ENCODE measurements at places on chromosomes 5 and 9.

GRCh38 chr5:112276991-112277390 is 142.1 kb downstream of the EPB41L4A start:
- DNase-seq: no peak

DNA sequence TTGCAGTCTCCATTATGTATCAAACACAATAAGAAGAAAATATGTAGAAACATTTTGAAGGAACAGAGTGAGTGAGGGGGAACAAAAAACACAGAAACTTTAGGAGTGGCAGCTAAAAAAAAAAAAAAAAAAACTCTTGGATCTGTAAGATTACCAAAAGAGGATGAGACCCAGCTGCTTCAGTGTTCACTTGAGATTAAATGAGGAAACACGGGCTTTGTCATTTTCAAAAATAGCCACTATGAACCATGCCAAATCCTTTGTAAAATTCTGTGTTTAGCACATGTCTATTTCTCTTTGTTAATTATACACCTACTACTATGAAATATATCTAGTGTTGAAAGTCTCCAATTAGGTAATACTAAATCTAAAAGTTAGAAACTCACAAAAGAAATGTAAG is 485.9 kb downstream of the EFNA5 start:
- no peak for DNase-seq

GRCh38 chr9:73156865-73157187 is 5.2 kb downstream of the ANXA1 start:
- no peak for DNase-seq

DNA sequence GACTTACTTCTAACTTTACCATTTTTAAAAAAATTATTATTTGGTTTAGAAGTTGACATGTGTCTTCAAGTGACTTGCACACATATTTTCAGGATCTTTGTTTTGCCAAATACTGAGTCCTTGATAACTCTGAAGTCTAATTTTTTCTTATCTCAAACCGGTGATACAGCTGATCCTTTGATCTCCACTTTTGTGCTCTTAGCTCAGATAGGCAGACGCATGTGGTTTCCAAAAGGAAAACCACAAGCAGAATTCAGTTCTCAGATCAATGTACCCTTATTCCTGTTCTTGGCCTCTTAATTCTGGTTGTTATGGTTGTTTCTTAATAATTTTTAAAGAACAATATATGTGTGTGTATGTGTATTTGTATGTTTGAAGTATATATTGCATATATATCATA is 238.3 kb upstream of the EDIL3 start:
- DNase-seq: no peak

GRCh38 chr5:109199289-109199688 is 210.5 kb downstream of the PJA2 start:
- DNase-seq: no peak

- DNase-seq: no peak
Measured at GRCh38 chr5:176639981-176640380, 7.3 kb upstream of the TSPAN17 start.

- no peak for DNase-seq
Measured at GRCh38 chr9:37056046-37056920, 22.2 kb upstream of the PAX5 start.

DNA sequence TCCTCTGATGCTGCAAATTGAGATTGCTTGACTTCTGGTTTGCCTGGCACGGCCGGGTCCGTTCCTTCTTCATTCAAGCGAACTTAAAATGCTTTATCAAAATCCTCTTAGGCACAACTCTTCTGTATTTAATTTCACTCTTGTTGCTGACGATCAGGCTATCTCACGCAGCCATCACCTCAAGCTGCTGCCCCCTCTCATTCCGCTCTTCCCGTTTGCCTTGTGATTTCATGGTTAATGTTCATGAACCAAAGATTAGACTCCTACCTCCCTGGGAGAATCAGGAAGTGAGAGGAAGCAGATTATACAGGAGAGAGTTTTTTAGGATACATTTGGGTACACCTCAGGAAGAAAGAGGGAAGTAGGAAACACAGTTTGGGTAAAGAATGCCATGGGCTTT is 22.6 kb downstream of the QRFP start:
- no peak for DNase-seq

- DNase-seq: no peak
Measured at GRCh38 chr5:150765799-150766169, 7.0 kb upstream of the DCTN4 start.

- DNase-seq: no peak
Measured at GRCh38 chr9:128771094-128771721, 519 bp downstream of the ZER1 start.

DNA sequence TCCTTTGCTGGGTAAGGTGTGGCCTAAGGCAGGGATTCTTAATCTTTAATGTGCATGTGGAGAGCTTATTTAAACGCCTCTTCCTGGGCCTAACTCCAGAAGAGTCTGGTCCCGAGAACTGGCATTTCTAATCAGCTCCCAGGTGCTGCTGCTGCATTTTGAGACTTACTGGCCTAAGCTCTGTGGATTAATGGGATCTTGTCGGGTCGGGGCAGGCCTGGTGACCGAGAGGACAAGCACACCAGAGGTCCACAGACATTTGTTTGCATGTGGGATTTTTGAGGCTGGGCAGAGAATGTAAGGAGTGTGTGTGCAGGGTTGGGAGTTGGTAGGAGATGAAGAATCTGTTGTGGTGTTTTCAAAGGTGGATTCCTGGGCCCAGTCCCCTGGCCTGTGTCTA is 95.0 kb upstream of the DAP start:
- no peak for DNase-seq

- no peak for DNase-seq
Measured at GRCh38 chr9:20742833-20743232, 58.8 kb downstream of the FOCAD start.

DNA sequence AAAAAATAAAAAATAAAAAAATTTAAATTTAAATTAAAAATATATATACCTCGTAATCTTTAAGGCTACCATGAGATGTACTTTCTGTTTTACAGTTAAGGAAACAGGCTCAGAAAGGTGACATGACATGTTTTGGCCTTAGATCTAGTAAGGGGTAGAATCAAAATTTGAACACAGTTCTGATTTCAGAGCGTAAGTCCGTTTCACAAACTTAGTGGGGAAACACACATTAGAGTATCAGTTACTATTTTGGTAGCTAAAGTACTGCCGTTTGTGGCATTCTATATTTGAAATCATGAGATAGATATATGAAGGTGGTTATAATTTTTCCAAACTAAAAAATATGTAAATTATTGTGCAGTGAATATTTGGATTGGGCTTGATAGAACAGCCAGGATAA is 186.2 kb downstream of the DENND1A start:
- no peak for DNase-seq

- no peak for DNase-seq
Measured at GRCh38 chr5:135993880-135994636, 34.7 kb upstream of the TGFBI start.

DNA sequence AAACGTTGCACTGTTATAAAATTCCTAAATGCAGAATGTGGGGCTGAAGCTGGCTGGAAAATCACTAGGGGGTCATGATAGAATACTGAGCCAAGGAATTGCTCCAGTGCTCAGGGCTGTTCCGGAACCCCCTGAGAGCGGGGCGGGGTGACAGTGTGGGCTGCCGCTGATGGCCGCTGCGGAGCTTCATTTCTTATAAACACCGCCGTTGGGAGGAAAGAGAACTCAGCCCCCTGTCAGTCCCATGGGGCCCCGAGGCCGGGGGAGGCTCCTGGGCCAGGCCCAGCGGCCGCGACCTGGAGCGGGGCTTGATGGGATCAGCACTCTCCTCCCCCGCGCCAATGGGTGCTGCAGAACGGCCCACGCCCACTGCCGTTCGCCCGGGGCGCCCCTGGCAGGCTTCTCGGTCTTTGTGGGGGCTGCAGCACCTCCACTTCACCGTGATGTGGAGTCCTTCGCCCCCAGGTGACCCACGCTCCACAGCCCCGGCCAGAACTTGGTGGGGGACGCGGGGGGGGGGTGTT is 5.2 kb upstream of the IRF1 start:
- no peak for DNase-seq

GRCh38 chr5:158126442-158127405 is 267.8 kb upstream of the CLINT1 start:
- DNase-seq: no peak

DNA sequence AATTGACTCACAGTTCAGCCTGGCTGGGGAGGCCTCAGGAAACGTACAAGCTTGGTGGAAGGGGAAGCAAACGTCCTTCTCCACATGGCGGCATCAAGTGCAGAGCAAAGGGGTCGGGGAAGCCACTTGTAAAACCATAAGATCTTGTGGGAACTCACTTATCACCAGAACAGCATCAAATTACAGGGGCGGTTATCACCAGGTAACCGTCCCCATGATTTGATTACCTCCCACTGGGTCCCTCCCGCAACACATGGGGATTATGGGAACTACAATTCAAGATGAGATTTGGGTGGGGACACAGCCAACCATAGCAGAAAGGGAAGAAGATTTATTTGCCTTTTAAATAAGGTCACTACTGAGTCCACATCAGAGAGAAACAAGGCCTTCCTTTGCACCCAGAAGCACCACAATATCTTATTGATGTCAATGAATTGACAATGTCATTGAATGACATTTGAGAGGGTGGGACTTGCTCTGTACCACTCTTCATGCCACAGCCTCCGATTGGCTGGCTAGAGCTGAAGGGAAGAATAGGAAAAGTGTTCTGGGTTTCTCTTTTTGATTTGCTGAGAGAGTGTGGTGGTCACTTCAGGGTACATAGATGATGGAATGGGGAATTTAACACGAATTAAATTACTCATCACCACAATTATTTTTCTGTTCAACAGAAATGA is 11.0 kb downstream of the SKP2 start:
- DNase-seq: no peak

- DNase-seq: no peak
Measured at GRCh38 chr5:38423276-38424147, 132.9 kb downstream of the LIFR start.

GRCh38 chr5:109156885-109157284 is 252.9 kb downstream of the PJA2 start:
- DNase-seq: no peak

DNA sequence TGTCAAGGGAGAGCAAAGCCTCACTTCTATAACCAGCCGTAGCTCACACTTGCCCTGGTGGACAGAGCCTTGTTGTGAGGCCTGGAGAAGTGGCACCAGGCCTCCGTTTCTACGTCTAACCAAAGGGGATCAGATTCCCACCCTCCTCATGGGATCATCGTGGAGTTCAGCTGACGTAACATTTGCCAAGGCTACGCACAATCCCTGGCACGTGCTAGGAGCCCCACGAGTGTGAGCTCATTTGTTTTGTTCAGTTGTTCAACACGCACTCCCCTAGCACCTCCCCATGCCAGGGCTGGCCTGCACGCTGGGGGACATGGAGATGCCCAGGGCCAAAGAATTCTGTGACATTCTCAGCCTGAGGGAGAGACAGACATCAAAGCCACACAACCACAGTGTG is 23.1 kb downstream of the ADGRD2 start:
- DNase-seq: no peak

Measured in activated CD8-positive, alpha-beta memory T cell treated with anti-CD3 and anti-CD28 coated beads for 1 hour (primary cell).